ENCODE measurements at places on chromosomes 3 and 15.

GRCh38 chr15:77012117-77012712 lies 17.3 kb downstream of the PSTPIP1 start:
- DNase-seq = no peak

- DNase-seq = no peak
These were observed 43.2 kb upstream of the TSEN2 start for GRCh38 chr3:12440927-12441714.

DNA sequence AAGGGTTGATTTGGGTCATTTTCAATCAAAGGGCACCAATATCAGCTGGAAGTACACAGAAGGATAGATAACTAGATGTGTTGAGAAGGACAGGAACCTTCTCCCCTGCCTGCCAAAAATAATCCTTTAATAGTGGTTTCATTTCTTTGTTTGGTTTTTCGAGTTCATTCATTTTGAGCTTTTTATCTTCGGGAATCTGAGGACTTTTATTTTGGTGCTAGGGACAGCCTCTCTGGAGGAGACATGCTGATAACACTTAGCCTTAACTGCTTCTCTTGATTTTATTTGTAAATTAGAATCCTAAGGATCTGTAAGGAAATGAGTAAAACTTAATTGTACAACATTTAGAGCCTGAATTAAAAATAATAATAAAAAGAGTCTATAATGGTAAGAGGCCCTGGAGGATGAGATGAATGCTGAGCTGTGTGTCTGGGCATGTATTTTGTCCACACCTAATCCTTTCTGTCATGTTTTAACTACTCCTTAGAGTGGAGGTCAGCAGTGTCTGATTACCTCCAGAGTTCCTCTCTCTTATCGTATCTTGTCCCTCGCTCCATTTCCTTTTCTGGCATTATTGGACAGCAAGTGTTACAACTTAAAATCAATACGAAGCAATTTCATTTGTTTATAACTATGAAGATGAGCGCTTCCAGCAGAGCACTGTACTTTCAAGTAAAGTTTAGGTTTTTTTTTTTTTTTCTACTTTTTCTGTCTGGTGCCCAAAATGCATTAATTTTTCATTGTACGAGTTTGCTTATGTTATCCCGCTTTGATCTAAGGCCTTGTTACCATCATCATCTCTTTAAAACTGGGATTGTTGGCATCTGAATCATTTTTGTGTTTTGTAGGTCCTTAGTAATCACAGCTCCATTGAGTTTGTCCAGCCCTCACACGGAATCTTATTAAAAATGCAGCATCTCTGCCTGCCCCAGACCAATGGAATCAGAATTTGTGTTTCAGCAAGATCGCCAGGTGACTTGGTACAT lies 22.8 kb downstream of the PTPRG start:
- DNase-seq = no peak

DNA sequence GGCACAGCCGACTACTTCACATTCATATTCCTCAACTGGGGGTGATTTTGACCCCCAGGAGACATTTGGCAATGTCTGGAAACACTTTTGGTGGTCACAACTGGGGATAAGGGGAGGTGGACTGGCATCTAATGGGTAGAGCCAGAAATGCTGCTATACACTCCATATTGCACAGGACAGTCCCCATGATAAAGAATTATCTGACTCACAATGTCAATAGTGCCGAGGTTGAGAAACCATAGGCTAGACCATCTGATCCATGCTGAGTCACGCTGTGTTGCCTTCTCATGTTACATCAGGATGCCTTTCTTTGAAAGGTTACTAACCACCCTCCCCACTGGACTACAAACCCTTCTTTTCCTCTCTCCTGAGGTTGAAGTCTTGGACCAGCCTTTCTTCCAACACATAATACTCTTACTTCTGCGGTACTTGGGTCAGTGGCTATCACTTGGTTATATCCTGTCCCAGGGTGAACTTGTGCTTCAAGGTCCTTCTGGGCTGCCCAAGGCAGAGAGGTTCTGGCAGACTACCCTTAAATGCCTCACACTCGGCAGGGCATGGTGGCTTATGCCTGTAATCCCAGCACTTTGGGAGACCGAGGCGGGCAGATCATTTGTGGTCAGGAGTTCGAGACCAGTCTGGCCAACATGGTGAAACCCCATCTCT lies 68.8 kb downstream of the CTNNB1 start:
- DNase-seq = no peak

- DNase-seq = no peak
These were observed 137.6 kb downstream of the SRGAP3 start for GRCh38 chr3:9111866-9112265.

GRCh38 chr3:16849229-16849628 lies 35.5 kb upstream of the PLCL2 start:
- DNase-seq = peak; percentile 73

DNA sequence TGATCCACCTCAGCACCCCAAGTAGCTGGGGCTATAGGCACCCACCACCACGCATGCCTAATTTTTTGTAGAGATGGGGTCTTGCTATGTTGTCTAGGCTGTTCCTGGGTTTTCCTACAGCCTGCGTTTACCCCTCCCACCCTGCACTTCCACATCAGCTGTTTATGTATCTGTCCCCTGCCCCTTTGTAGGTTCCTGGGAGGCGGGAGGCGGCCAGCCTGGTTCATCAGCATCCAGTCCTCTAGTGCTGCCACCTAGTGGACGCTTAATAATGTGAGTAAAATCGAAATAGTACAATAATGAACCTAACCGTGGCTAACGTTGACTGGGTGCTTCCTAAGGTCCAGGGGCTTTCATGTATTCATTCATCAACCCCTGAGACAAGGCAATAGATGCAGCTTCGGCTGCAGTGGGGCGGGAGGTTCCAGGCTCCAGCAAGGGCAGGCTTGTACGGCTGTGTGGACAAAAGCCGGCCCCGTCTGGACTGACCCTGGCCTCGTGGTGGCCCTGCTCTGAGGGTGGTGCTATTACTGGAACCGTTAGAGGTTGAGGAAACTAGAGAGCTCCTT lies 1.2 kb upstream of the LCTL start:
- peak; percentile 59 for DNase-seq

DNA sequence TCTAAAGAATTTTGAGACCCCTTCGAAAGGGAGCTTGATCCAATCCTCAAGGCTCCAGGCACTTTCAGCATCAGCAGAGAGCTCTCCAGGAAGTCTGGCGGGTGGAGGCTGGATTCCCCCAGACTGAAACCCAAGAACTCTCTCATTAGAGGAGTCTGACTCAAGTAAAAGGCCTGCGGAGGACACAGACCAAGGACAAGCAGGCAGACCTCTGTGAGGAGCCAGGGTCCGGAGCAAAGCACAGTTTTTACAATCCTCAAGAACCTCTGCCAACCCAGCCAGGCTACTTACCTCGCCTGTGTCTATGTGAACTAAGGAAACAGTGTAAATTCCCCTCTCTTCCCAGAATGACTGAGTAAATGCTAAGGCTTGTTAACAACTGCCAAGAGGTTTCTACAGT lies 86.2 kb downstream of the FBN1 start:
- DNase-seq = no peak

- no peak for DNase-seq
These were observed 109.4 kb downstream of the ATG7 start for GRCh38 chr3:11381563-11381962.

GRCh38 chr15:94910166-94910565 lies 678.8 kb downstream of the MCTP2 start:
- DNase-seq = no peak

DNA sequence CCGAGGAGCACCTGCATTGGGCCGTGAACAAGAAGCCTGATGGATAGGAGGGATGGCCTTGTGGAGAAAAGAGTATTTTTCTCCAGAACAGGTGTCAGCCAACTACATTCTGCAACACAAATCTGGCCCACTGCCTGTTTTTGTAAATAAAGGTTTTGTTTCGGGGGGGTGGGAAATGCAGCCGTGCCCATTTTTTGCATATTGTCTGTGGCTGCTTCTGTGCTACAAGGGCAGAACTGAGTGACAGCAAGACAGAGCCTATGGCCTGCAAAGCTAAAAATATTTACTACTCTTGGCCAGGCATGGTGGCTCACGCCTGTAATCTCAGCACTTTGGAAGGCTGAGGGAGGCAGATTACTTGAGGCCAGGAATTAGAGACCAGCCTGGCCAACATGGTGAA lies 95.9 kb upstream of the AKAP13 start:
- no peak for DNase-seq

DNA sequence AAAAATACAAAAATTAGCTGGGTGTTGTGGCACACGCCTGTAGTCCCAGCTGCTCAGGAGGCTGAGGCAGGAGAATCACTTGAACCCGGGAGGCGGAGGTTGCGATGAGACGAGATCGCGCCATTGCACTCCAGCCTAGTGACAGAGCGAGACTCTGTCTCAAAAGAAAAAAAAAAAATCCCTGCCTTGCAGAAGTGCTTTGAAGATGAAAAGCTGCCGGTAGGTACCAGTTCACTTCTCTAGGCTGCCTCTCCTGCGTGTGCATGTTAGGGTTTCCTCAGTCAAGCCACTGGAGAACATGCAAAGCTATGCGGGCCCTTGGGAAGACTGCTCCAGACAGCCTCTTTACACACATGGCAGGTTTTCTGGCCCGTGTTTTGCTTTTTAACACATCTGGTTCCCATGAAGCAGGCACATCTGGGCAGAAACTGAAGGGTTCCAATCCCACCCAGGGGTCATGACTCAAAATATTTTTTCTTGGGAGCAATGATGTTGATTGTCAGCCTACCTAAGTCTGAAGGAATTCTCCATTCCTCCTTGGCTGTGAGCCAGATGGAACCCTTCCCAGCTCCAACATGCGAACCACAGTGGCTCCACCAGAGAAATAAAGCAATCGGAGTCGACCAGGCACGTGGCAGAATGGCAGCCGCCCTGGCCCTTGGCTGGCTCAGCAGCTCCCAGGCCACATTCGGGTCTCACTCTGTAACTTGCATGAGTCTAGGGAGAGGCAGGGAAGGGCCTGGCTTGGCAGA lies 29.6 kb downstream of the MGLL start:
- DNase-seq = no peak

DNA sequence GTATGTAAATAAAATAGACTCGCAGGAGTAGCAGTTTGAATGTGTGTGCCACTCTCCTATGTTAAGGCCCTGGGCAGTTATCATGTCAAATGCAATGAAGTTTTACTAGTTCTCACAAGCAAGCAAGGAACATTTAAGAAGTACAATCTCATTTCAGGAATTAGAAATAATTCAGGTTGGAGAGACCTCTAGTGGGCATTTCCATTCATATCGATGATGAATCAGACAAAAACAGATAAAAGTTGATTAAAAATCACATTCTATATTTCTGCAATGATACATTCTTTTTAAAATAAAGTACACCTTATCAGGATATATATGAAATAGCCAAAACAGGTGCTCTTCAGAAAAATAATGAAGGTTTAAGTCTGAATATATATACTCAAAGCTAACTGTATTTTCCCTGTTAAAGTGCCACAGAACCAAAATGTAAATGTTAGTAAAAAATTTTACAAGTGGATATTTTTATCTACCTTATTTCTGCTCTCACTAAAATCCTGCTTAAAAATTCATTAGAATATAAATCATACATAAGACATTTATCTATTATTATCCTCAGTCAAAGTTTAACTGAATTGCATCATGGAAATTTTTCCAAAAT lies 492.4 kb upstream of the FRG2C start:
- DNase-seq = no peak

- DNase-seq = no peak
These were observed 5.4 kb downstream of the IFT122 start for GRCh38 chr3:129445471-129445870.

DNA sequence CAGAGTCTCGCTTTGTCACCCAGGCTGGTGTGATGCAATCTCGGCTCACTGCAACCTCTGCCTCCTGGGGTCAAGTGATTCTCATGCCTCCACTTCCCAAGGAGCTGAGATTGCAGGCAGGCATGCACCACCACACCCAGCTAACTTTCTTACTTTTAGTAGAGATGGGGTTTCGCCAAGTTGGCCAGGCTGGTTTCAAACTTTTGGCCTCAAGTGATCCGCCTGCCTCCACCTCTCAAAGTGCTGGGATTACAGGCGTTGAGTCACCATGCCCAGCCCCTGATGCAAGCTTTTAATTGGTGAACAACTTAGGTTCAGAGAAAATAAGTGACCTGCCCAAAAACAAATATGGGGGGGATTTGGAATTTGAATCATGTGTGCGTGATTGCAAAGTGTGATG lies 246.2 kb downstream of the LRTM1 start:
- no peak for DNase-seq

DNA sequence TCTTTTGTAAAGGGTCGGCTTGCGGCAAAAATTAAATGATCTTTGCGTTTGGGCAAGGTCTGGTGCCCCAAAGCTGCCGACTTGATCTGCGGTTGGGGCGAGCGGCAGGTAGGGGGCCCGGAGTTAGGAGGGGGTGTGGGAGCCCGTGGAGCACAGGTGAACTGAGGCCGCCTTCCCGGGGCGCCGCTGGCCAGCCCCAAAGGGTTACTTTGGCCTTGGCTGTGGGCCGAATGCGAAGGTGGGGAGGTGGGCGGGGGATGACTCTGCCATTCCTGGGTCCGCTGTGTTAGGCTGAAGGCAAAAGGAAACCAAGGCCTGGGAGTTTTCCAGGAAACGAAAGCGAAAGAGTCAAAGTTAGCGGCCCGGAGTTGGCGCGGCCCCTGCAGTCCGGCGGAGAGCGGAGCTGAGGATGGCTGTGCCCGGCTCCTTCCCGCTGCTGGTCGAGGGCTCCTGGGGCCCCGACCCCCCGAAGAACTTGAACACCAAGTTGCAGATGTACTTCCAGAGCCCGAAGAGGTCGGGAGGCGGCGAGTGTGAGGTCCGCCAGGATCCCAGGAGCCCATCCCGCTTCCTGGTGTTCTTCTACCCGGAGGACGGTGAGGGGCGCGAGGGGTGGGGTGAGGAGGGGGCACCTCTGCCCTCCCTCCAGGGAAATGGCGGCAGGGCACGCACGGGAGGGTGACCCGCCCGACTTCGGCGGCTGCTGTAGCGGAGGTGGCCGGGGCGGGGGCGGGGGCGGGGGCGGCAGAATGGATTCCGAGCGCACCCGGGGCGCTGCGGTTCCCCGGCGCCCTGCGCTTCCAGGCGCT lies at the start of gene PARP14:
Gene PARP14, plus strand, starts transcription at position 365 of the 809 bp plus-strand sequence. Its CDS starts 45 bp downstream, at position 410.
- peak; percentile 63 for DNase-seq

DNA sequence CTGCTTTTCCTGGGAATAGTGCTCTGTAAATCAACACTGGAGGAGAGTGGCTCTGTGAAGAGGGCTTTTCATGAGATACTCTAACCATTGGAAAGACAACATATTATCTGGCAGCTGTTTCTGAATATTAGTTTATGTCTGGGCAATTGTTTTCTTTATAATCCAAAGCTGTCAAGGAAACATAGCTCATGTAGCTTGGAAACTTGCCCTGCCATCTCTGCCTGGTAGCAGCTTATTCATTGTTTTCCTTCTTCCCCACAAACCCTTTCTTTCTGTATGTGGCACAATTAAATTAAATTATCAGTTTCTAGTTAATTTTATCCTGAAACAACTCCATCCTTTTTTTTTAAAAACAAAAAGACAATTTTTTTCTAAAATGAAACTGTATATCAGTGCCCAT lies 160.0 kb downstream of the EDEM1 start:
- DNase-seq = no peak

GRCh38 chr15:68829068-68829467 lies 8.4 kb upstream of the ANP32A start:
- peak; percentile 13 for DNase-seq

GRCh38 chr3:193772422-193772763 lies 179.4 kb downstream of the OPA1 start:
- no peak for DNase-seq

- DNase-seq = no peak
These were observed 57.8 kb downstream of the NCEH1 start for GRCh38 chr3:172653004-172653572.

GRCh38 chr15:65723876-65724275 lies 68.2 kb downstream of the DENND4A start:
- DNase-seq = no peak

- DNase-seq = no peak
These were observed 8.9 kb upstream of the PXK start for GRCh38 chr3:58323529-58324390.

- DNase-seq = no peak
These were observed 48.9 kb downstream of the SCN5A start for GRCh38 chr3:38600551-38600950.
